Nephron progenitor cell (in vitro differentiated cells): ENCODE measurements at places on chromosomes 4 and X.
A peak's percentile ranks its signal among the peaks of the same experiment; 100 is the strongest.

GRCh38 chr4:15793506-15794363 lies 15.6 kb downstream of the CD38 start:
- DNase-seq = no peak

DNA sequence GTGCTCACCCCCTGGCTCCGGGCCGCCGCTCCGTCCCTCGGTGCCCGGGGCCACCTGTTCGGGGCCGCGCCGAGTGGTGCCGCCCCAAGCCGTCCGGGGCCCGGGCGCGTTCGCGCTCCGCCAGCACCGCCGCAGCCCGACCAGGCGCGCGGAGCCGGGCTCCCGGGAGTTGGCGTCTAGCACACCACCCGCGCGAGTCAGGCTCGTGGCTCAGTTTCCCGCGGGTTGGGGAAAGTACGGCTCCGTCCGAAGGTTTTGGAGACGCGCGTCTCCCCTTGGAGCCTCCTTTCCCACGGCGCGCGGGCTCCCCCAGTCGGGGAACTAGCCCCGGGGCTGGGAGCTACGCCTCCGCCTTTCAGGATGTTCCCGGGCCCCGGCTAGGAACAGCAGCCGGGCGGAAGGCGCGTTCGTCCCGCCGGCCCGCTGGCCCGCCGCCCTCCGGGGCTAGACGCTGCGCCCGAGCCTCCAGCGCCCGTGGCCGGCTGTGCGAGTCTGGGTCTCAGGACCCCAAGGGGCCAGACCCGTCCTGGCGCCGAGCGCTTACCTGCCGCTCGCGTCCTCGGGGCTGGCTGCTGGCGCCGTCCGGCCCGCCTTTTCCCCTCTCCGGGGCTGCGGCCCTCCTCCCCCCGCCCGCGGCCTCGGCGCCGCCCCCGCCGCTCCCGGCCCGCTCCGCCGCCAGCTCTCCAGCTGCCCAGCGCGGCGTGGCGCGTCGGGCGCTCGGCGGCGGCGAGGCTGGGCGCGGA lies at the start of gene ADGRG2:
Gene ADGRG2 (minus strand): TSS at position 571 of the 743 bp plus-strand sequence. CDS start 53,634 bp downstream, outside the sequence.
- DNase-seq = peak; percentile 63

- no peak for DNase-seq
Observed at GRCh38 chrX:519741-520140, 110.8 kb upstream of the SHOX start.

DNA sequence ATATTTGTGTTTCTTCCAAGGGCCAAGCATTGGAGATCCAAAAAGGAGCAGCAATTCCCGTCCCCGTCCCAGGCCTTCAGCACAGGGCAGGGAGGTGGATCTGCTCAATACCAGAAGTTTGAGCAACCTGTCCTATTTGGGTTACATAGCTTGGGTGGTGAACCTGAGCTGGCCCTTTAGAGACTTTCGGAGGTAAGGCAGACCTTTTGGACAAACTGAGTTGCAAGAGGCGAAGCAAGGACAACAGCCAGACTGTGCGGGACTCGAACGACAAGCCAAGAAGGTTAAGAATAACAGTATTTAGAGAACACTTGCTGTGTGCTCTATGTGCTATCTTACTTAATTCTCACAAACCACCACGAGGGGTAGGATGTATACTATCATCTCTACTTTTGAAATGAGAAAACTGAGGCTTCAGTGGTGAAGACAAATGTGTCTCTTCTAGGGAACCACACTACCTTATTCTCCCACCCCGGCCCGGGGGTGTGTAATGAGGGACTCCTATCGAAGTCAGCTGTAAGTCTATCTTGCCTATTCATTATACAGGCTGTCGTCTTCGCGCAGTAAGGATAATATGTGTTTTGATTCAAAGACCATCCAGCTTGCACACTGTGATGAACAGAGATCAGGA lies 1.3 kb downstream of the NOP14 start:
- peak; percentile 25 for DNase-seq

GRCh38 chr4:102007959-102008425 lies 217.5 kb downstream of the BANK1 start:
- no peak for DNase-seq

DNA sequence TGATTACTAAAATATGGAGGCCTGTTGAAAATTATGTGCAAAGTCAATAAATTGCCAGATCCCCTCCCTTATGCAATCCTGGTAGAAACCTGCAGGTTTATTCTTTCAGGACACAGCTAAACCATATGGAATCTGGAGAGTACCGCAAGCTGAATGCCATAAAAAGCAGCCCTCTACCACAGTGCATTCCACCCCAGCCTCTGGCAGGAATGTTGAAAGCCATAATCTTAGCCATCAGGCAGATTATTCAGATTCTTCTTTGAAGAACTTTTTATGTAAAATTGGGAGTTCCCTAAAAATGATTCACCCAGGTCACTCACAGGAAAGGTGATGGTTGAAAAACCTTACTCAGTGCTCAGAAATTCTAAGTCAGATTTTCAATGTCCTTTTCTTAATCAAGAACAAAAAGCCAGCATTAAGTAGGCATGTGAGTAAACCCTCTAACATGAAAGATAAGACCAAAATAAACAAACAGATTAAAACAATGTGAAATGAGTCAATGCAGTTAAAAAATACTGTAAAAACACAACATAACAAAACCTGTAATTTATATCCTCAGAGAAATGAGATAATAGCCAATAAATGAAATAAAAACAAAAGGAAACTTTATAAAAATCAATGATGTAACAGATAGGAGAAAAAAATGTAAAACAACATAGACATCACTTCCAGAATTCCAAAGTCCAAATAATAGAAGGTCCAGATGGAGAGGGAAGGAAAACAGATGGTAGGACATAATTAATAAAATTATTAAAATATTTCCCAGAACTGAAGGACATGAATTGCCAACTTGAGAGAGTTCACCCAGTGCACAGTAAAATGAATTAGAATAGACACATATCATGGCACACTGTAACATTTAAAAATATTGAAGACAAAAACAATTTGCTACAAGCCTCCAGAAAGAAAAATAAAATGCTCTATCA lies 226.9 kb downstream of the FSTL5 start:
- no peak for DNase-seq

GRCh38 chr4:137200322-137200721 lies 332.0 kb downstream of the PCDH18 start:
- no peak for DNase-seq

DNA sequence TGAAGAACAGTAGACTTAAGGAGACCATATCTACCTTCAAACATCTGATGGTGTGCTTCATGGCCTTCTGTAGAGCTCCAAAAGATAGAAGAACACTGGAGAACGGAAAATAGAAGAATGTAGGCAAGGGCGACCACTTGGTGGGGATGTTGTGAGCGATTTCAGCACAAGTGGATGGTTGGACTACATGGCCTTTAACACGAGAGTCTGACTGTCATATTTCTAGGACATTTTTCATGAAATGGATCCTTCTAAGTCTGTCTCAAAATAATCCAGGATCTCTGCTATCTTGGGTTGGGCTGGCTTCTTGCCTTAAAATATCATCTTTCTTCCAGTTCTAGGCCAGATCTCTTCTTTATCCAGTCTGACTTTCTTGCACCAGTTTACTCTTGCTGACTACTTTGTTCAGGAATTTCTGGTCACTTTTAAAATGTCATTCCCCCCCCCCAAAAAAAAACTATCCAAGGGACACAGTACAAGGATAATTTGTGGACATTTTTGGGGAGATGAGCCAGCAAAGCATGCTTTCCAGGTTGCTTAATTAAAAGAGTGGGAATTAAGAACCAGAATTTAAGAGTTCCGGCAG lies 1.2 kb upstream of the MID1IP1 start:
- DNase-seq = no peak
